A172 (cell line): ENCODE measurements at places on chromosomes 2 and 18. TPM values are rescaled to one million over a fixed set of nuclear protein-coding genes. Genes with fewer than 3 reads are reported as not detected.

DNAJC5G gene
- total RNA-seq, result not detected in 2 replicates

DNA sequence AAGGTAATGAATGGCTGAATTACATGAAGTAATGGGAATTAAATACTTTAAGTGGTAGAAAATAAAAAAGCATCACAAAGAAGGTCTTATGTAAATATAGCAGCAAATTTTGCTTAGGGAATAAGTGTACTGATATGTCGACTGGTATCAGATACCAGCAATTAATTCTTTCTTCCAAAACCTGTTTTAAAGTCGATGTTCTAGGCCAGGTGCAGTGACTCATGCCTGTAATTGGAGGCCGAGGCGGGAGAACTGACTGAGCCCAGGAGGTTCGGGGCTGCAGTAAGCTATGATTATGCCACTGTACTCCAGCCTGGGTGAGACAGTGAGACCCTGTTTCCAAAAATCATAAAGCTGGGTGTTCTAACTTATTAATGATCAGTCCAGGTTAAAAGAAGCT, 30.3 kb downstream of the SP3 start:
- DNase-seq, result no peak

- DNase-seq, result no peak
Observed at GRCh38 chr2:164667566-164667965, 46.3 kb upstream of the GRB14 start.

DNA sequence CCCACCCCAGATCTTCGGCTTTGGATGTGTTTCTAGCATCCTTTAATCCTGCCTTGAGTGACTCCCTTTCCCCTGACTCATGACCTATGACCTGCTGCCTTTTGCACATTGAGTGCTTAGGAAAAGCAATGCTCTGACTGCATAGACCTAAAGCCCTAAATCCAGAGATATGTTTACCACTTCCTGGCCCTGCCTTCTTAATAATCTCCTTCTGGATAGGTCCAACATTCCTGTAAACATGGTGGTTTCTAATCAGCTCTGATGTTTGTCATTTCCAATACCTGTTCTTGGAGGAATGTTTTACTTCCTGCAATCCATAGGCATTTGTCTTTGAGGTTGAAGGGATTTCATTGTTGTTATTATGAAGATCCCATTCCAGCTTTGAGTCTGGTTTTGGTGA, 2.3 kb downstream of the SLC3A1 start:
- DNase-seq, result no peak

- no peak for DNase-seq
Observed at GRCh38 chr2:121066526-121066925, 218.5 kb downstream of the TFCP2L1 start.

DNA sequence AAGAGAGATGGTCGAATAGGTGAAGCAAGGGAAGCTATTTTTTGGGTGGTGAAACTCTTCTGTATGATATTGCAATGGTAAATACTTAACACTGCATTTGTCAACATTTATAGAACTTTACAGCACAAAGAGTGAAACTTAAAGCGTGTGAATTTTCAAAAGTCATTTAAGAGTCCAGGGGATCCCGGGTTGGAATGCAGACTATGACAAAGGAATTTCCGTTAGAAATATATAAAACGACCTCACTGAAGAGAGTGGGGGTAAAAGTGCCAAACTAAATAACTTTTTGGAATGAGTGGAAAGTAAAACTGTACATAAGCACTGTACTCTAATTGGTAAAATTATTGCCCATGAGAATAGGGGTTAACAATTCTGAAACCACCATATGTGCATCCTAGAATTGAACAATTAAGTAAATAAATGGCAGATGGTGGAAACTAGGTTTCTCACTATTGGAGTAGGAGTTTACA, 191.0 kb upstream of the FN1 start:
- DNase-seq, result peak; percentile 35
